Stimulated activated CD8-positive, alpha-beta memory T cell treated with anti-CD3 and anti-CD28 coated beads, Interleukin-4, amount 100 ng/mL, for 48 hours (primary cell): ENCODE measurements at places on chromosomes 3 and 15.

- no peak for DNase-seq
Observed at GRCh38 chr3:125013095-125013494, 42.7 kb downstream of the HEG1 start.

- DNase-seq = no peak
Observed at GRCh38 chr3:29011441-29011840, 269.4 kb upstream of the RBMS3 start.

DNA sequence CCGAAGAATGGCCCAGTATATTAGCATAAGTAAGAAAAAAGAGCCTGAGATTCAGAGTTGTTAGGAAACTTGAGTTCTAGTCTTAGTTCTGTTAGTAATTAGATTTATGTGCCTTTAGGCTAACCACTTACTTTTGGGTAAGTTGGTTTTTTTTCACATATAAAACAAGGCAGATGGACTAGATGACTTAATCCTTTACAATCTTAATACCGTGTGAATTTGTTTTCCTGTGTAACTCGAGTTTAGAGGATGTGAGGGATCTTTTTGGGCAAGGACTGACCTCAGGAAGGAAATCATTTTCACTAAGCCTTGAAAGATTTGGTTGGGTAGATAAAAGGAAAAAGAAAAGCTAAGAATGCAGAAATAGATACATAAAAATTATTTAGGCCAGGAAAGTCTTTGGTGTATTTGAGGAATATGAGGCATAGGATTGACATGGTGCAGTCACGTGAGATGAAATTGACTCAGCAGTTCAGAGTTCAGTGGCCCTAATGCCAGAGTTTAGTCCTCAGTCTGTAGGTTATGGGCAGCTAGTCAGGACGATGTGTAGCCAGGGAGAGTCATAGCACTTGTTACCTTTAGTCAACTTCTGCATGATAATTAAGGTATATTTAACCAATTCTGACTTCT, 34.6 kb downstream of the PAK2 start:
- no peak for DNase-seq

DNA sequence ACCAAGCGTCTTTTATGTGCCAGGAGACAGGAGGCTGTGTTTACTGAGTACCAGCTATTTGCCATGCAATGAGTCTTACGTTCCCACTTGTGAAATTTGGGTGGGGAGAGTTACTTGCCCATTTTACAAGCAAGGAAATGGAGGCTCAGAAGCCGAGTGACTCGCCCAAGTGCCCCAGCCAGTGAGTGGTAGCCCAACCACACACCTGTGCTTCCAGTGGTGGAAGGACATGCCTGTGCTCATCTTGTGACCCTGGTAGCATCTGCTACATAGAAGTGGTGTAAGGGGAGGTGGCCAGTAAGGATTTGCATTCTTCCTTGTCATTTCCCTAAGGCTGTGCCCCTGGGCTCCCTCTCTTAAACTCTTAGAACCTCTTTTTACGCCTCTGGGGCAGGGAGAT, 49.3 kb downstream of the FBLN2 start:
- DNase-seq = no peak

GRCh38 chr3:164332831-164333802, 745.2 kb downstream of the SI start:
- DNase-seq = no peak

DNA sequence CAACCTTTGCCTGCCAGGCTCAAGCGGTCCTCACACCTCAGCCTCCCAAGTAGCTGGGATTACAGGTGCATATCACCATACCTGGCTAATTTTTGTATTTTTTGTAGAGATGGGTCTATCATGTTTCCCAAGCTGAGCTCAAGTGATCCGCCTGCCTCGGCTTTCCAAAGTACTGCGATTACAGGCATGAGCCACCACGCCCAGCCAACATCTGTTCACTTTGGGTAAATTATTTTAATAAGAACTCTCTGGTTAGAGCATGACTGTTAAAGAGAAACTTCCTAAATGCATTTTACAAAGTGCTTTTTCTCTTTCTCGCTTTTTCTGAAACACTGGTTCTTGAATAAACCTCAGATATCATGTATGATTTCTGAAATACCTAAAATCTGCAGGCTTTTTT, 172.5 kb downstream of the PTPRG start:
- no peak for DNase-seq

- no peak for DNase-seq
Observed at GRCh38 chr3:193822492-193823212, 229.6 kb downstream of the OPA1 start.

GRCh38 chr3:158804441-158804840, 2.6 kb downstream of the MFSD1 start:
- DNase-seq = no peak

GRCh38 chr3:143832433-143832832, 15.8 kb downstream of the SLC9A9 start:
- DNase-seq = no peak
